ENCODE measurements at places on chromosomes 1 and 21.

DNA sequence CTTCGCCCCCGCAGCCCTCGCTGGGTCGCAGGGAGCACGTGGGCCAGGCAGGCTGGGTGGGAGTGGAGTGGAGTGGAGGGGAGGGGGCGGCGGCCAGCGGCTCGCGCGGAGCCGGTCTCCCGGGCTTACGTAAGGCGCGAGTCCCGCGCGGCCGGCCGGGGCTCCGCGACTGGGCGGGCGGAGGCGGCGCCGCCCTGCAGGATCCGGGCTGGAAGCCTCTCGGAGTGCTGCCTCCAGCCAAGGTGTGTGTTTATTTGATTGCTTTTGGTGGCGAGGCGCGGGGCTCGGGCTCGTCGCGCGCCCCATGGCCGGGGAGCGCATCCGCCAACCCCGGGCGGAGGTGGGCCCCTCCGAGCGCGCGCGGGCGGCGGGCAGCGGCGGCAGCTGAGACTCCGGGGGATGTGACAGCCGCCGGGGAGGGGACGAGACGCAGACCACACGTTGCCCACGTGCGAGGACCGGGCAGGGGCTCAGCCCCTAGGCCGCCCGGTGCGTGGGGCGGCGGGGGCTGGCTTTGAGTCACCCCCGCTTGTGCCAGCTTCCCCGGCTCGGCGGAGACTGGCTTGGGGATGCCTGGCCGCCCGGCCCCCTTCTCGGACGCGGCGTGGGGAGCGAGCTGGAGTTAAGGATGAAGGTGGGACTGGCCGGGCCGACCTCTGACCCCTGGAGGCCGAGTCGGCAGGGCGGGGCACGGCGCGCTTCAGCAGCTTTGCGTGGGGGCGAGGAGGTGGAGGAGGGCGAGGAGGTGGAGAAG lies 402 bp upstream of the AK4 start:
- no peak for DNase-seq

DNA sequence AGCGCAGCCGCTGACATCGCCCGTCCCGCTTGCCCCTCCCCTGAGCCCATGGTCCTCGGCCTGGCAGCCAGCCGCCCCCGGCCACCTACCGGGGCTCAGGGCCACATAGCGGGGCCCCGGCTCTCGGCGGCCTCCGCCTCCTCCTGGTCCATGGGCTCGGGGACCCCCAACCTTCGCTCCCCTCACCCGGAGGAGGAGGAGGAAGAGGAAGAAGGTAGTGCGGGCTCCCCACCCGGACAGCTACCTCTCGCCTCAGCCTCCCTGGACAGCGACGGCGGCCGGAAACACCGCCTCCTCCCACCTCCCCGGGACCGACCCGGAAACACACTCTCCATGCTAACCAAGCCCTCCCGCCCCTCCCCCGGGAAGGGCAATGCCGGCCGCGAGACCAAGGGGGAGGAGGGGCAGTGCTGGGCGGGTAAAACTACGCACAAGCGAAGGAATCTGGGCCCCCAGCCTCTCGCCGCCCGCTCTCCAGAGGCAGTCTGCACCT lies at the start of gene KIAA0319L:
Gene KIAA0319L (minus strand): TSS at position 286 of the 493 bp plus-strand sequence. CDS start 2,912 bp downstream, outside the sequence.
- peak; percentile 35 for DNase-seq

DNA sequence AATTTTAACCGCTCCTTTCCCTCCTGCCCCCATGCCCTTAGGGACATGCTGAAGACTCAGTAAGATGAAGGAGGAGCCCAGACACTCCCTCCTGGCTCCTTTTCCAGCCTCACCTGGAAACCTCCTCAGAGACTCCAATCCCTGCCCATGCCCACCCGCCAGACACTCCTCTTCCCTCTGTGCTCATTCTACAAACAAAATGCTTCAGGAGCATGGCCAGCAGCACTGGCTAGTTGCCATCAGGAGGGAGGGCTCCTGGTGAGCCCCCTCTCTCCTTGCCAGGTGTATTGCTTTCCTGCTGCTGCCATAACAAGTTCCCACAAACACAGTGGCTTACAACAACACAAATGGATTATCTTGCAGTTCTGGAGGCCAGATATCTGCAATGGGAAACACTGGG lies 126.1 kb downstream of the PSMG1 start:
- no peak for DNase-seq

- DNase-seq: no peak
These were observed 123.2 kb downstream of the TYW3 start for GRCh38 chr1:74856174-74856573.

DNA sequence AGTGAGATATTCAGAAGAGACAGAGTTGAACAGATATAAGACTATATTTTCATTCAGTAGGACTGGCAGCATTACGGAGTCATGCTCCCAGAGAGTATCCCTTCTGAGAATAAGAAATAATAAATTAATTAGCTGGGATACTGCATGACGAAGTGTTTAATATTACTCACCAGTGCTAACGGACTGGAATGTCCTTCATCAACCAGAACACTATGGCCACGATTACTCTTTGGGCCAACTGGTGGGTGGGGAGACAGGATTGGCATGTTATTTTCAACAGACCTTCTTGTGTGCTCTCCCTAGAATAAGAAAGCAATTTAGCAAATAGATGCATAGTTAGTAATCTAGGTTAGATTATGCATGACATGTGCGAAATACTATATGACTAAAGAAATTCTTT lies 32.4 kb downstream of the ERICH3 start:
- DNase-seq: no peak

DNA sequence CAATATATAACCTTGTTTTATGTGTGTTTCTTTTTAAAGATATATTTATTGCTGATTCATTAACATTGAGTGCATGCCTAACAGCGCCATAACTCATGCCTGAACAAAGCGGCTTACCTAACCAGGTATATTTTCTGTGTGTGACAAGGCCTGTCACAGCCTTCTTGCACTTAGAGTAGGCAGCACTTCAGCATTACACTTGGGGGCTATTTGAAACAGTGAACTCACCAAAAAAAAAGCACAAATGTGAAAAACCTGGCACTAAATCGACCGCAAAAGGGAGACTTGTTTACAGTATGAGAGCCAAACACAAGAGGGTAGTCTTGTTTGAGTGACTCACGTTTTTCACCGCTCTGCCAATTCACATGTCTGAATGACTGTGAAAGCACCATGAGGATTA lies 111.7 kb downstream of the DISP1 start:
- peak; percentile 81 for DNase-seq

DNA sequence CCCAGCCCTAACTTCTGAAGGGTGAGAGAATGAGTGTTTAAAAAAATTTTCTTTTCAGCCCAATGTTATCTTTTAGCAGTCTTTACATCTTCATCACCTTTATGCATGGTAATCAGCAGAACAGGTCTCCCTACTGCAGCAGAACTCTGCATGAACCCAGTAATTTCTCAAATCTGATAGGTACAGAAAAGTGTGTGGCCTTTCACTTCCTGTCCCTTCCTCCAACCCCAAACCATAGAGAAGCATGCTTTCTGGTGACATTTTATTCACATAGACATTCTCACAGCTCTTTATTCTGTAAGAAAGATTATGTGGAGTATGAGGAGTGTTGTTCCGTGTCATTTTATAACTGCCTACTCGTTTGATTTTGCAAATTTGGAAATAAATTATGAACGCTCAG lies 68.6 kb downstream of the RPAP2 start:
- no peak for DNase-seq

DNA sequence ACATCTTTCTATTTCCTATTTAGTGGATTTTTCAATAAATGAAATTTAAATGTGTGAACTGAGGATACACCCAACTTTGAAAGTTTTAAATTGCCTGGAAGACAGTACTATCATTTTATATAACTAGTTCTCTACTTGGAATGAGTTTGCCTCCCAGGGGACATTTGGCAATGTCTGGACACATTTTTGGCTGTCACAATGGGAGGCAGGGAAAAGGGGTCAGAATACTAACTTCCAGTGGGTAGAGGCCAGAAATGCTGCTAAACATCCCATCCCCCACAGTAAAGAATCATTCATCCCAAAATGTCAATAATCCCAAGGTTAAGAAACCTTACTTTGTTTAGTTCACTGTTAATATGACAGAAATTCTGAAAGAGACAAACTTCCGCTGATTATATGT lies 13.2 kb upstream of the NRAS start:
- no peak for DNase-seq

GRCh38 chr1:183273300-183273699 lies 87.2 kb downstream of the LAMC2 start:
- peak; percentile 73 for DNase-seq

DNA sequence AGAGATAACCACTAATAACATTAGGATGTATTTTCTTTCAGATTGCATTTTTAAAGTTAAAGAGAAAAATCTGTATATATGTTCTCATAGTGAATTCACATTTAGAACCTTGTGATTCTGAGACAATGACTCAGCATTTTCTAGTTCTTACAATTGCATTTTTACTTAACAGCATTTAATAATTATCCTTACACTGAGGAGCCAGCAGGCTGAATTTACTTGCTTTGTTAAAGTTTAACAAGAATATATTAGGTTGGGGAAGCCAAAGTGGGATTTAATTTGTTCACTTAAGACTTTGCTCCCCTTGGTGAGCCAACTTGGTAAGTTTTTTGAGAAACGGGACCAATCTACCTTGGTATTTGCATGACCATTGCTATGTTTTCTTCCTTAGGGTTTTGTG lies 4.5 kb downstream of the PATJ start:
- peak; percentile 42 for DNase-seq

- DNase-seq: peak; percentile 29
These were observed 142.2 kb downstream of the PAPPA2 start for GRCh38 chr1:176605176-176605575.

GRCh38 chr1:49048188-49048587 lies 271.5 kb upstream of the BEND5 start:
- DNase-seq: no peak

DNA sequence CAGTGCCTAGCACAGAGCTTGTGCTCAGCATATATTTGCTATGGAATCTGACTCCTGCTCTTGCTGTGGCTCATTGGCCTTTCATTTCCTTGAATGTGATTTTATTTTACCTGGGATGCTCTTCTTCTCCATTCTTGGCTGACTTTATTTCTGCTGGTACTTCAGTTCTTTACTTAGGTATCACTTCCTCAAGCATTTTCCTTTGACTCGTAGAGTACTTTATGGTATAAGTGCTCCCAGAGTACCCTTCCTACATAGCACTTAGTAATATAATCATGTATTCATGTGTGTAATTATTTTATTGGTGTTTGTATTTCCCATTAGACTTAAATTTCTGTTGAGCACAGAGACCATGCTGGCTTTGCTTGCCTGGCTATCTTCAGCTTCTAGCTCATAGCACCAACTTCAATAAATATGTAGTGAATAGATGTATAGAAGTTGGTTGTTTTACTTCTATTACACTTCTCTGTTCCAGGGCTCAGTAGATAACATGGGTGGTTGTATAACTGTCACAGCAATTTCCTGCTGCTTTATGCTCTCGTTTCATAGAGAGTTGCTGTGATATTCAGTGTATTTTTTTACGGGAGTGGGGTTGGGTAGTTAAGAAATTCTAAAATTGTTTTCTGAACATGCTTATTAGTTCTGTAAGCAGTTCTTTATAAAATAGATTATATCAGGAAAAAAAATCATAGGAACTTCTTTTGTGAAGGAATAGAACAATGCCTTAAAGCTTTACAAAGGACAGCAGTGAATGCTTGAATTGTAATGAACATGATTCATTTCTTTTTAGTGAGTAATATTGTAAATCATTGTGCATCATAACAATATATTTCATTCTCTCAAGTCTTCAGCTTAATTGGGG lies 112.2 kb downstream of the NEK7 start:
- no peak for DNase-seq

DNA sequence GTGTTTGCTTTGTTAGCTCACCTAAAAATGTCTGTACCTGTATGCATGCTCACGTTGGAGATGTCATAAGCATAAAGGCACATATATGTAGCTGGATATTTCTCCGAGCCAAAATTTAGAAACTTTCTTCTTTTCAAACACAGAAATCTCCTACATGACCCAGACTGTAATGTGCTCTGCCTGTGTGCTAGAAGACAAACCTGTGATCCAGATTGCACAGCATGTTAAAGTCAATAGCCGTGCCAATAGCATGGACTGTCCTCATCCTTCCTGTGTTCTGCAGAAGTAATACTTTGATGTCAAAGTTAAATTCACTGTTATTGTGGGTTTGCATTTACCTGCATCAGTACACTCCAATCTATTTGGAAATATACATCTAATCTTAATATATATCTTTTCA lies 346.2 kb upstream of the ZRANB2 start:
- DNase-seq: no peak

DNA sequence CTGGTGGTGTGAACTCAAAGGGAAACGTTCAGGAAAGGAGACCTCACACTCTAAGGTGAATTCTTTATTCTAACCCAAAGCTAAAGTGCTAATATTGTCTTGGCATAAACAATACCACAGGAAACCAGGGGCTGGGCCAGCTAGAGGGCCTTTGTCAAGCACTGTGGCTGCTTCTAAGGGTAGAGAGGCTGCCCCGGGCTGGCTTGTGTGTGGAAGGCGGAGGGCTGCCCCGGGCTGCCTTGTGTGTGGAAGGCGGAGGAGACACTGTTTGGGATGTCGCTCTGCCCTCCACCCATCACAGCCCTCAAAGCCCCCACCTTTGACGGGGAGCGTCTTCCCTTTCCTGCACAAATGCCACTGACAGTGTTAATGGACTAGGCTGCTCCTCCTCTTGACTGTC lies 216.8 kb downstream of the TOMM20 start:
- DNase-seq: no peak

- no peak for DNase-seq
These were observed 37.0 kb upstream of the ENAH start for GRCh38 chr1:225689882-225690459.

DNA sequence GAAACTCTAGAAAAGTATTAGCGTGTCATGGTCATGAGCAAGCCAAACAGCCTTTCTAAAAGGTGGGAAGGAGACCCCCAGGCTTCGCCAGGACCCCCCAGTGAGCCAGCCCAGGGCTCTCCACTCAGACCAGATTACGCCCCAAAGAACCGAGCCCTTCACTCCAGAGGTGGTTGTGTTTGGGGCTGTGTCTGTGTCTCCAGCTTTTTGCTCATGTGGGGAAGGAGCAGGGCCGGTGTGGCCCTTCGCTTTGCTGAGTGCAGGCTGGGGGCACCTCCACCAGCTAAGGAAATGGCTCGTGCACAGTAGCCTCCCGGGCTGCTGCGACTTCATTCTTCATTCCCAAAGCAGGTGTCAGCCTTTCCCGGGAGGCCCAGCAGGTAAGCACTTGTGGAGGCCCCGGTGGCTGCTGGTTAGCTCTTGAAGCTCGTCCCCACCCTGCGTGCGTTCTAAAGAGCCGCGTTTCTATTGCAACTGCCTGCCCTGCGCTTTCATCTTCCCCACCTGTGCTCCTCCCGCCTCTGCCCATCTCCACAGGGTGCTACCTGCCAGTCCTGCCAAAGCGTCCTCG lies 531 bp downstream of the TSPEAR start:
- DNase-seq: no peak
